ENCODE measurements at places on chromosomes 11 and 22. TPM values are rescaled to one million over a fixed set of nuclear protein-coding genes. Genes with fewer than 3 reads are reported as not detected.

The SLC22A6 gene
- not detected for total RNA-seq

The NUMA1 gene
- 99.3 TPM for total RNA-seq

The OR4A16 gene
- total RNA-seq, result not detected

- DNase-seq, result no peak
- H3K27ac ChIP-seq, result no peak overlapping the region
- no peaks in the 10 kb centered on the region for H3K4me1 ChIP-seq
- H3K27me3 ChIP-seq, result no peaks in the 10 kb centered on the region
- H3K4me3 ChIP-seq, result no peak overlapping the region
Measured at GRCh38 chr22:24416095-24416494, 11.3 kb upstream of the ADORA2A start.

Data from astrocyte (in vitro differentiated cells and primary cell).